Activated CD4-positive, alpha-beta T cell treated with anti-CD3 and anti-CD28 coated beads, Interleukin-2, amount 10 ng/mL, durations not matched to agents 7 days and 5 days (primary cell): ENCODE measurements at places on chromosomes 2 and 18.

DNA sequence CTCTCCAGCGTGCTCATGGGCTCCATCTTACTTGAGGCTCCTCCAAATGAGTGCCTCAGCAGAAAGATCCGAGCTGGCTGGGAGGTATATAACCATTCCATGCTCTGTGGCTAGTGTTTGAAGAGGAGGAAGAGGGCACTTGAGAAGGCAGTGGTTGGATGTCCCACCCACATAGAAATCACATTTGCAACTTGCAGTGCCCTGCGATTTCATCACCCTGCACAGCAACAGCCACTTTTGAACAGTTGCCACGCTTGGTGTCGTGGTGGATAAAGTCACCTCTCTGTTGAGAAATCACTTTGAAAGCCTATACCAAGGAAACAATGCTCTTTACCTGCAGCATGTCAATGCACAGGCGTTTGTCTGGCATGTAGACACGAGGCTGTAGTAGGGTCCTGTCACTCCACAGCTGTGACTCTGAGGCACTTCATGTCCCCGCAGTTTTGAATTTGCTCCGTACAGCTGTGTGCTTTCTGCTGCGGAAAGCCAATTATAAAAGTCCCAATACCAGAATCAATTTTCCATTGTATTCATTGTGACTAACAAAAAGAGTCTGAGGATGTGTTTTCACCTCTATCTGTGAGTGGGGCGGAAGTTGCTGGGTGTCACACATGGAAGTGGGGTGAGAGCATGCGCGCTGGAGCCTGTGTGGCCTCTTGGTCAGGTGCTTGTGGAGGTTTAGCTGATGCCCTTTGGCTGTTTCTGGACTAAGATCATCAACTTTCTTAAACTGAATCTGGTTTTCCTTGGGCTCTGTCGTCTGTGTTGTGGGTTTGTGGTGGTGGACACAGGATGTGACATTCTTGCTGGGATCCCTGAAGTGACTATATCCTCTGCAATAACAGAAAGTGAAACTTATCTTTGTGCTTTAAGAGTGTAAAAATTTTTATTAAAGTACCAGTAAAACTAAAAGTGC lies 2.8 kb downstream of the CNDP2 start:
- peak; percentile 83 for DNase-seq

DNA sequence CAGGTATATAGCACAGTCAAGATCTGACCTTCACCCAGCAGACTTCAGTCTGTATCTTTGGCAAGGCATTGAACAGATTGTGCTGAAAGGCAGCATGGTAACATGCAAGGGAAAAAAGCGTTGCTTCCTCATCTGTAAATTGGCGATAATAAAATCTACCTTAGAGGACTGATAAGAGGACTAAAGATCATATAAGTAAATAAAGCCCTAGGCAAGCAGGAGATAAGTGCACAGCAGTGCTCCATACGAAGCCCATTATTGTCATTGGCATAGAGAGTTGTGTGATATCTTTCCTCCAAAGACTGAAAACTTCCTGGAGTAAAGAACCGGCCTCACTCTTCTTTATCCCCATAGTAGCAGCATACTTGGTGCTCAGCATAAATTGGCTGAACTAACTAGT lies 162.6 kb downstream of the ANKRD44 start:
- DNase-seq: no peak

- no peak for DNase-seq
Observed at GRCh38 chr18:30682672-30683071, 359.9 kb downstream of the DSC3 start.

- peak; percentile 37 for DNase-seq
Observed at GRCh38 chr2:233061591-233062450, 1.7 kb downstream of the INPP5D start.

DNA sequence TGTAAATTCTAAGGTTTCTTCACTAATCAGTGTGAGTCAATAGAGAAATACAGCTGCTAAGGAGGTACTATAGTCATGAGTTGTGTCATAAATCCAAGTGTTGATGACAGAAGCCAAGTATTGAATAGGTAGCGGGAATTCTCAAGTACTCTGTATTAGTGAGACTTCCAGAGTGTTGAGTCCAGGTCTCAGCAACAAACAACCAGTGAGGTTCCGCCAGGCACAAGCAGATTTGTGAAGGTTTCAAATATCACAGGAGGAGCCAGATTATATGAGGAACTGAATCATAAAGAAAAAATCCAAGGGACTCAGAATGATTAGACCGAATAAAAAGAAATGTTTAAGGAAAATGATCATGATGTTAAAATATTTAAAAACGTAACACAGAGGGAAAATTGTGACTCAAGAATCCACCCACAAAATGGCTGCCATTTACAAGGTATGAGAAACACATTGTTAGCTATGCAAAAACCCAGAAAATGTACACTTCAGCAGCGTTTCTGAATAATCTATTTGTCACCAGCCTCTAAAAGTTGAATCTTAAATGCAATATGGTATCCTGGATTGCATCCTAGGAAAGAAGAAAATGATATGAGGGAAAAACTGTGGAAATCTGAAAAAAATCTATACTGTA lies 27.3 kb upstream of the EVA1A start:
- no peak for DNase-seq

GRCh38 chr18:78805840-78806239 lies 173.8 kb upstream of the SALL3 start:
- DNase-seq: no peak

DNA sequence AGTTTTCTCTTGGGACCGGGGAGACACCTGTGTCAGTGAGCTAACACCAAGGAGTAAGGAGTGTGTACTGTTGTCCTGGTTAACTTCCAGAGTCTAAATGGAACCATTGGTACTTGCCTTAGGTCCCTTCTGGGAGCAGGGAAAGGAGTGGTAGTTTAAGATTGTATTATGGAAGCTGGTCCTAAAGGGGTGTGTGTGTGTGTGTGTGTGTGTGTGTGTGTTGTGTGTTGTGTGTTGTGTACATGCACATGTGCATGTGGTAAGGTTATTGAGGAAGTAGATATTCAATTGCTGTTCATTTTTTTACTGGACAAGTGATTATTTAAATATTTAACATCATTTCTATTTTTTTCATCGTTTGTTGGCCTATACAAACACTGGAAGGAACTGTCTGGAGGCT lies 1.4 kb downstream of the APLF start:
- DNase-seq: no peak

GRCh38 chr2:27509326-27509725 lies 12.7 kb downstream of the GCKR start:
- DNase-seq: no peak

GRCh38 chr2:110770404-110770958 lies 38.1 kb downstream of the ACOXL start:
- DNase-seq: no peak

GRCh38 chr2:23480957-23481797 lies 96.2 kb downstream of the KLHL29 start:
- no peak for DNase-seq

- DNase-seq: no peak
Observed at GRCh38 chr2:42025151-42025582, 22.7 kb upstream of the PKDCC start.

GRCh38 chr18:34740101-34740500 lies 30.0 kb downstream of the DTNA start:
- DNase-seq: no peak

- no peak for DNase-seq
Observed at GRCh38 chr18:457140-457519, 43.4 kb downstream of the COLEC12 start.

- no peak for DNase-seq
Observed at GRCh38 chr18:12030670-12031069, 49.4 kb downstream of the IMPA2 start.

- DNase-seq: peak; percentile 61
Observed at GRCh38 chr18:36284671-36285295, 12.7 kb upstream of the FHOD3 start.

GRCh38 chr2:217937446-217937845 lies 65.3 kb downstream of the TNS1 start:
- DNase-seq: no peak

DNA sequence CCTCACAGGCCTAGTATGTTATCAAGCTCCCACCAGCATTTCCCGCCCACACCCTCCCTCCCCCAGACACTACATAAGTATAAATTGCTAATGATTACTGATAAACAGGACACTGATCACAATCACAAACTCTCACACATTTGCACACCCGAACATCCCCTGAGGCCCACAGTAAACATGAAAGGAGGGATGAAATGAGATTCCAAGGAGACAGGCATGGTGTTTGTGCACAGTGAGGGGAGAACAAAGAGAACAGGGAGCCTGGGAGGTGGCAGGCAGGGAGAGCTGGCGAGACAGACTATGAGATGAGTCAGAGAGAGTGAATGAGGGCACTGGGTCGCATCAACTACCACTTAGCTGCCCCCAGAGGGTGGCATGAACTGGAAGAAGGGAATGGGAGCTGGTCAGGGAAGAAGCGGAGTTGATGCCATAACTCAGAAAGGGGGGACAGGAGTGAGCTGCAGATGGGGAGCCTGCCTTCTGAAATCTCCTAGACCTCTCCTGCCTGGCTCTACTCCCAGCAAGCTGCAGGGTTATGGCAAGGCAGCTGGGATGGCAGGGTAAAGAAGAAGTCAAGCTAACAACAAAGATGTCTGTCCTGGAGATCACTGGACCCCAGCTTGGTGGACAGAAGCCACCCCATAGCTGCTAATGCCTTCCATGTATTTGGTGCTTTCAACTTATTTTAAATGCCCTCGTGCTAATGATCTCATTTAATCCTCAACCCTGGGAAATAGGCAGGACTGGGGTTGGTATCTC lies 5.1 kb downstream of the KIF3C start:
- DNase-seq: no peak

GRCh38 chr18:28357766-28358401 lies 181.0 kb upstream of the CDH2 start:
- DNase-seq: no peak

DNA sequence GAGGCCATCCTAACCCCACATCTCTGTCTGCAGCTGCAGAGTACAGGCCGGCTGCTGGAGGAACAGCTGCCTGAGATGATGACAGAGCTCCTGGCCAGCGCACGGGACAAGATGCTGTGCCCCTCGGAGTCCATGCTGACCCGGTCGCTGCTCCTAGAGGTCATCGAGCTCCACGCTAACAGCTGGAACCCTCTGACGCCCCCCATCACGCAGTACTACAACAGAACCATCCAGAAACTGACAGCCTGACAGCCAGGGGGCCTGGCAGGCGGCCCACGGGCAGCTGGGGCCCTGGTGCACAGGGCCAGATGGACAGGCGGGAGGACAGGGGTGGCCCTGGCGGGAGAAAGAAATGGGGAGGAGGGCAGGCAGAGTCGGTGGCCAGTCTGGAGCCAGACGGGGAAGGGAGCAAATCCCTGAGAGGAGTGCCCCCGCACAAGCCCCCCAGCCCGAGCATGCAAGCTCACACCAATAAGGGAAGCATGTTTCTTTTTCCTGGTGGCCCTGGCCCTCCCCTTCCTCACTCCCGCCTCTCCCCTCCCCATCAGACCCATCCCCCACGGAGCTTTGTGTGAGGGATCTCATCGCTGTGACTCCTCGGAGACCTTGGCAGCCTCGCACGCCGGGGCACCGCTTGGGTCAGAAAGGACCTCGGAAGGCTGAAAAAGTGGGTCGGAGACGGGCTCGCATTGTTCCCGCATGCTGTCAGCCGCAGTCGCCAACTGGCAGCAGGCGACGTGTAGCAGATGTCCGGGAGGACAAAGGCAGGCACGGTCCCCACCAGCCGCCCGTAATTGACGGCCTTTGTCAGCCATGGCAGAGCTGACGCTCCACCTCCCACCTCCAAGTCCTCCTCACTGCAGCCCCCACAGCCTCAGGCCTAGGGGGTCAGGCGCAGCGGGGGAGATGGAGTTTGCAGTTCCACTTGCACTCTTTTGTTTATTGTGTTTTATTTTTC lies 91.2 kb downstream of the SMAD7 start:
- DNase-seq: no peak

GRCh38 chr2:46684661-46685060 lies 205.3 kb downstream of the TMEM247 start:
- no peak for DNase-seq

DNA sequence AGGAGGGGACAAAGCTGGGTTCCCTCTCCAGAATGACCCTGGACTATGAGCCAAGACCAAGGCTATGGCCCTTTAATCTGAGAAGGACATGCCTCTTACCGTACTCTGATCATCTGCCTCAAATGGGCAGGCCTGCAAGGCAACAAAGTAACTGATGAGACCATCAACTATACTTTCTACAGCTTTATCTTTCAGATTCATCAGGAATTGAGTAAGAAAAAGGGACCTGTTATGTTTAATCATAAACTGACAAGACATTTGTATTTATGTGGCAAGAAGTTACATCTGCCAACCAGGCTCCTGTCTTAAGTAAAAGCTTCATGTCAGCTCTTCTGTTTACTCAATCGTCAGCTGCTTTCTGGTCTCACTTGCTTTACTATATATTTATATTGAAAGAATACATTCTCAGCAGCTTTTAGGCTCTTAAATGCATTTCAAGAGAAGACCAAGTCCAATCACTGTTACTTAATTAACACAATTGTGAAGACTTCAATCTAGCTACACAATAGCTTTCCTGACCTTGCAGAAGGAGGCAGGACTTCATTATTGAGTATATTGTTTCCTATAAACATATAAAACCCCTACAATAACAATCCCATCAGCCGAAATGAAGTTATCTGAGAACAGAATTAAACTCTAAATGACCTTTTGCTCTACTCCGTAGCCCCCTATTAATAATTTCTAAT lies 163.8 kb downstream of the ETAA1 start:
- DNase-seq: no peak

DNA sequence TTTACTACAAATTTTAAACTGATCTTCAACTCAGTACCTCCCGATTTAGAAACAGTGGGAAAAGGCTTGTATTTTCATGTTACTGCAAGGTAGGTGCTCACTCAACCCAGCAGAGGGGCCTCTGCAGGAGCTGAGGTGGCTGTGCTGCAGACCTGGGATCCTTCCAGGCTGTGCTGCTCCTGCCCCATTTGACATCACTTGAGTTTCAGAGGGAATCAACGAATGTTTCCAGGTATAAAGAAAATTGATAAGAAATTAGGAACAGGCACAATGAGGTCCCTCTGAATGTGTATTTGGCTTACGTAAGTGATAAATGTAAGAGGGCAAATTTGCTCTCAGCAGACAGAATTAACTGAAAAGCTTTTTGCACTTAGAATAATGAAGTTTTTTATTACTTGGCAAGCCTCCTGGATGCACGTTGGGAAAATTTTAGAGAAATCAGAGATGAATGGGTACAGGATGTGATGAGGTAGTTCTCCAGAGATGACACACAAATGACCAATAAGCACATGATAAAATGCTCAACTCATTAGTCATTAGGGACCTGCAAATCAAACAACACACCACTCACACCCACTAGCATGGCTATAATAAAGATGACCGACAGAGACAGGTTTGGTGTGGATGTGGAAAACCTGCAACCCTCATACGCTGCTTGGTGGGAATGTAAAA lies 114.0 kb downstream of the NOL10 start:
- no peak for DNase-seq
